ENCODE measurements at places on chromosomes 13 and 19. TPM values are rescaled to one million over a fixed set of nuclear protein-coding genes. Genes with fewer than 3 reads are reported as not detected.

DNA sequence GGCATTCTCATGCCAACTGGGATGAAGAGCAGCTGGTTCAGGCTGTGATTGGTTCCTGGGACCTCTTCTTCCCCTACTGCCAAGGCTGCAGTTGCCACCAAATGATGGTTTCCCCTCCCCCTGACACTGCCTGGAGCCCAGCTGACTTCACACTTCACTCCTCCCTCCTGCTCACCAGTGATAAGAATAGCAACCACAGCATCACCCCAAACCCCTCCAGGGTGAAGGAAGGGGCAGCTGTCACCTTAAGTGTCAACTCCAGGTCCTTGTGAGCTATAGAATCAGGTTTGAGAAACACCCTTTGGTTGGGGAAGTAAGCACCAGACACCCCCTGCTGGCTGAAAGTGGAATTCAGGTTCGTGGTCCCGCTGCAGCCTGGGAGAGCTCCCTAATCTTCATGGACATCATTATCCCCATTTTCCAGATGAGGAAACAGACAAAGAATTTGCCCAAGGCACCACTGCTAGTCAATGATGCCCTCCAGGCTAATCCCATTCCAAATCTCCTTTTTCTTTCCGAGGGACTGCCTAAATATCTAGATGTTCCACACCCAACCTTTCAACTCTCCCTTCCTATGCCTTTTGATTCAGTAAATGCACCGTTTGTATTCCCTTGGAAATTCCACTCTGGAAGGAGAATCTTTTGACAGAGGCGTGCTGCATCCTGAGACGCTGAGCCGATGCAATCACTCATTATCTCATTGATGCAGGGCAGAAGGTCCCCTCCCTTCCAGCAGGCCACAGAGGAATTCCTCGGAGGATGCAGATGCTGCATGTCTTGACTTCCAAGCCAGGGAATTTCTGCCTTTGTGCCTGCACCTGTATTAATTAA, 50.6 kb upstream of the UQCRFS1 start:
- H3K4me3 ChIP-seq = no peak overlapping the region
- H3K36me3 ChIP-seq = no peaks in the 10 kb centered on the region
- peak; percentile 22 for DNase-seq
- no peaks in the 10 kb centered on the region for H3K4me1 ChIP-seq
- no peak overlapping the region for H3K27ac ChIP-seq
- no peaks in the 10 kb centered on the region for H3K27me3 ChIP-seq

DNA sequence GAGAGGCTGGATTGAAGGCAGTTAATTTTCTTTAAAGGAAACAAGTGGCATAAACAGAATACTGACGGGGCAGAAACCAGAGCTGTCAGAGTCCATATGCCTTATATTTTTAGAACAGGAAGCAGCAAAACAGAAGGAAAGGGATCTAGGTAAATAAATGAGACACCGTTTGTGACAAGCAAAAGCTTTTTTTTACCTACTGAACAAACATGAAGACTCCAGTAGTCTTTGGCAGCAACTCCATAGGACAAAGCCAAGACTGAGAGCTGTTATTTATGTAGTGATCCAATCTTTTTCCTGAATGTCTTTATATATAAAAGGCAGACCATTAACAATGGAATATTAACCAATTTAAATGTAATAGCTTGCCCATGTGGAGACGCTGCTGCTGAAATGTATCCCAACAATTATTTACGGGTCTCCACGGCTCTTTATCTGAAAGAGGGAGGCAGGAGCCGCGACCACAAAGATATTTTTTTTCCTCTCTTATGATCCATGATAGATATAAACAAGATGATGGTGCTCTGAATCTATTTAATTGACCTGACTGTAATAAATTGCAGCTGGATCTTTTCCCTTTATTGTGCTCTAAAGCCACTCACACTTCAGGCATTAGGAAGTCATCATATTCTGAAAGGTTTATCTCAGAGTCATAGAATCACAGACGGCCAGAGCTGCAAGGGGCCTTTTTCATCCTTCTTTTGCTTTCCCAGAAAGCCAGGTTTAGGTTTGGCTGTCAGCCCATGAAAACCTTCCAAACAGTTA, 687.8 kb downstream of the EFNB2 start:
- no peaks in the 10 kb centered on the region for H3K27me3 ChIP-seq
- no peak overlapping the region for H3K4me3 ChIP-seq
- peaks cover 20% of the 10 kb centered on the region for H3K4me1 ChIP-seq
- no peaks in the 10 kb centered on the region for H3K36me3 ChIP-seq
- H3K27ac ChIP-seq = no peak overlapping the region

DNA sequence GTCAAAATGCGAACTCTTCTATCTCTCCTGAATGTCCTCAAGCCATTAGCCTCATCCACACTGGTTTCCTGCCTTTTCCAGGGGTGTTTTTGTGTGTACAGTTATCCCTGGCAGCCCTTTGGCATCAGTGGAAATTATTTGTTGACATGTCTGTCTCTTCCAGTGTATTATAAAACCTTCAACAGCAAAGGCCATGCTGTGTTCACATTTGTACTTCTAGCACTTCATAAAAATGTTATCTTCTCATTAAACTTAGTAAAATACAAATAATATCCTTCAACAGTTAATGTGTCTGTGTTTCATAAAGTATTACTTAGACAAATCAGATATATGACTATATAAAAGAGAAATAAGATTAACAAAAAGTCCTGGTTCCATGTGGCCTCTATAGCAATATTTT, 359.5 kb upstream of the ARGLU1 start:
- H3K27ac ChIP-seq = no peak overlapping the region
- no peak overlapping the region for H3K4me3 ChIP-seq
- peaks cover 8% of the 10 kb centered on the region for H3K27me3 ChIP-seq
- no peak for DNase-seq

DNA sequence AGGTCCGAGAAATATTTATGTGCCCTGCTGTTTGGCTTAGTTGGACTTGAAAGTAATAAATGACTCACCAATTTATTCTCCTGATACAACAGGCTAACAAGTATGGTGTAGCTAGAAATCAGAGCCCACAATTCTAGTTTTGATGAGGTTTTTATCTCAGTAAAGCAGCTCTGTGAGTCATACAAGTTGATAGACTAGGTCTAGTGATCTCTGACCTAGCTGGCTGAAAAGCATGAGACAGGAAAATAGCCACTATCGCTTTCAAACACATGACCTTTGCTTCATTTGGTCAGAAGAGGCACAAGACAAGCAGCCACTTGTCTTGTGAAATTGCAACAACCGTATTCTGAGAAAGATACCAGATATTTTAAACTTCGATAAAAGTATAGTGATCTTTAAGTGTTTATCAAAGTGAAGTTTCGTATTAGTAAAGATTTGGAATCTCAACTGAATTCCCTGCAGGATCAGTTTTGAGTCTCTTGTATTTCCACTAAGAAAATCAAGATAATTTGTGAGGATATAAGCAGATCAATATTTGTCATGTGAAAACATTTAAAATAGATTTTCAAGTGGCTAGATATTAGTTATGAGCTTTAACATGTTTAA, 126.7 kb downstream of the MAB21L1 start:
- no peak overlapping the region for H3K27ac ChIP-seq
- no peak for DNase-seq
- H3K4me1 ChIP-seq = no peaks in the 10 kb centered on the region
- H3K27me3 ChIP-seq = no peaks in the 10 kb centered on the region
- no peak overlapping the region for H3K4me3 ChIP-seq

Gene SLC39A3
- total RNA-seq = 37.0 TPM

DNA sequence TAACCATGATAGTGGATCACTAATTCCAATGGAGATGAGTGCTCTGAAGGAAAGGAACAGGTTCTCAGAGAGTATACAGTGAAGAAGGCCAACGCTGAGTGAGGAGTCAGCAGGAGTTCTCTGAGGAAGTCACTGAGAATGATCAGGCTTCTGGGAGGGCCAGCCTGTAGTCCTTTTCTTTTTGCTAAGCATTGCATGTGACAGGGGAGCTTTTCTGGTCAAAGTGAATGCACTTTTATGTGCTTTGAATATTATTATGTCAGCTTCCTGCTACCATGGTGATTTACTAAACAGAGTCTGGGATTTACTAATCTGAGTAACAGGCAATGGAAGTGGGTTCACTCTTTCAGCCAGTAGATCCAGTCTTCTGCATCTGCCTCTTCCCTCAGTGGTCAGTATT, 81.1 kb upstream of the SERP2 start:
- H3K27ac ChIP-seq = no peak overlapping the region
- no peaks in the 10 kb centered on the region for H3K36me3 ChIP-seq
- H3K4me1 ChIP-seq = peaks cover 5% of the 10 kb centered on the region
- no peaks in the 10 kb centered on the region for H3K27me3 ChIP-seq

Gene KLK4
- total RNA-seq = not detected

DNA sequence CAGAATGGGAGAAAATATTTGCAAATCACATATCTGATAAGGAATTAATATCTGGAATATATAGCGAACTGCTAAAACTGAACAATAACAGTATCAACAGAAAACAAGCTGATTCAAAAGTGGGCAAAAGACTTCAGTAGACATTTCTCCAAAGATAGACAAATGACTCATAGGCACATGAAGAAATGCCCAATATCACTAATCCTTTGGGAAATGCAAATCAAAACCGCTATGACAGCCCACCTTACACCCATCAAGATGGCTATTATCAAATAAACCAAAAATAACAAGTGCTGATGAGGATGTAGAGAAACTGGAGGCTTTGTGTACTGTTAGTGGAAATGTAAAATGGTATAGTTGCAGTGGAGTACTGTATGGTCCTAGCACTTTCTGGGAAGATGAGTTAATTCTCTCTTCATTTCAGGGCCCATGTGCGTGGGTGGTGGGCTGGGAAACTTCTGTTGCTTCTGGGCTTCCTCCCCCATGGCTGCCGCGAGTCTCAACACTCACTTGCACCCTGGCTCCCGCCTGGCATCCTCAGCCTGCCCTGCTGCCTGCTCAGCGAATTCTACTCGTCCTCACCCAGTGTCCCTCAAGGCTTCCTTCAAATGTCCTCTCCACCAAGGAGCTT, 12.4 kb upstream of the GJA3 start:
- H3K27me3 ChIP-seq = no peaks in the 10 kb centered on the region
- no peak overlapping the region for H3K27ac ChIP-seq
- H3K4me1 ChIP-seq = peaks cover 14% of the 10 kb centered on the region
- DNase-seq = no peak
- H3K36me3 ChIP-seq = no peaks in the 10 kb centered on the region
- H3K4me3 ChIP-seq = no peak overlapping the region

DNA sequence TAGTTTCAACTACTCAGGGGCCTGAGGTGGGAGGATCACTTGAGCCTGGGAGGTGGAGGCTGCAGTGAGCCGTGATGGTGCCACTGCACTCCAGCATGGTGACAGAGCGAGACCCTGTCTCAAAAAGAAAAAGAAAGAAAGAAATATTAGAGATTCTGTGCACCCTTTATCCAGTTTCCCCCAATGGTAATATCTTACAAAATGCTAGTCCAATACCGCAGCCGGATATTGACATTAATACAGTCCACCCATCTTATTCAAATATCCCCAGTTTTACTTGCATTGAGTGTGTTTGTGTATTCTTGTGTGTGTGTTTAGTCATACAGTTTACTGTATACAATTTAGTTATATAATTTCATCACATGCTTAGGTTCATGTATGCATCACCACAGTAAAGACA, 8.6 kb upstream of the IFNL4 start:
- peaks cover 5% of the 10 kb centered on the region for H3K27me3 ChIP-seq
- H3K36me3 ChIP-seq = no peaks in the 10 kb centered on the region
- no peak for DNase-seq
- no peak overlapping the region for H3K4me3 ChIP-seq
- no peaks in the 10 kb centered on the region for H3K4me1 ChIP-seq
- H3K27ac ChIP-seq = no peak overlapping the region

GRCh38 chr19:7606289-7606688, 10.6 kb downstream of the CAMSAP3 start:
- no peaks in the 10 kb centered on the region for H3K27me3 ChIP-seq
- DNase-seq = no peak
- H3K4me3 ChIP-seq = no peak overlapping the region
- no peak overlapping the region for H3K27ac ChIP-seq
- no peaks in the 10 kb centered on the region for H3K36me3 ChIP-seq
- H3K4me1 ChIP-seq = no peaks in the 10 kb centered on the region

DNA sequence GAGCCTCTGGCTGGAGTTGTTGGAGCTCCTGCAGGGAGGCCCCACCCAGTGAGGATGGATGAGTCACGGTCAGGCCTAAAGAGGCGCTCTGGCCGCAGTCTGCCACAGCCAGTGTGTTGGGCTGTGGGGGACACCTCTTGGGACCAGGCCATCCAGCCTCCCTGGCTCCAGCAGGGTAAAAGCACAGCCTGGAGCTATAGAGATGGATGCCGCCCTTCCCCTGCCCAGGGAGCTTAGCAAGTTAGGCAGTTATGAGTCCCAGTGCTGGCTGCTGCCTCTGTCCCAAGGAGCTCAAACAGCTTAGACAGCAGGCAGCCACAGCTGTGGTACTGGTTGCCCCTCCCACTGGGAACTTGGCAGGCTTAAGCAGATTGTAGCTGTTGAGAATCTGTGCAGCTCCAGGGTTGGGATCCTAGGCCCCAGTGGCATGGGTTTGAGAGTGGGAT, 100.9 kb downstream of the NDFIP2 start:
- no peaks in the 10 kb centered on the region for H3K27me3 ChIP-seq
- no peak overlapping the region for H3K4me3 ChIP-seq
- no peaks in the 10 kb centered on the region for H3K36me3 ChIP-seq
- no peak overlapping the region for H3K27ac ChIP-seq

GRCh38 chr13:112824429-112824828, 134.6 kb downstream of the ATP11A start:
- peaks cover 45% of the 10 kb centered on the region for H3K36me3 ChIP-seq
- no peak for DNase-seq
- no peaks in the 10 kb centered on the region for H3K4me1 ChIP-seq
- H3K27ac ChIP-seq = peak overlapping the region; percentile 8
- H3K4me3 ChIP-seq = no peak overlapping the region

Gene TBC1D4
- total RNA-seq = 26.4 TPM

DNA sequence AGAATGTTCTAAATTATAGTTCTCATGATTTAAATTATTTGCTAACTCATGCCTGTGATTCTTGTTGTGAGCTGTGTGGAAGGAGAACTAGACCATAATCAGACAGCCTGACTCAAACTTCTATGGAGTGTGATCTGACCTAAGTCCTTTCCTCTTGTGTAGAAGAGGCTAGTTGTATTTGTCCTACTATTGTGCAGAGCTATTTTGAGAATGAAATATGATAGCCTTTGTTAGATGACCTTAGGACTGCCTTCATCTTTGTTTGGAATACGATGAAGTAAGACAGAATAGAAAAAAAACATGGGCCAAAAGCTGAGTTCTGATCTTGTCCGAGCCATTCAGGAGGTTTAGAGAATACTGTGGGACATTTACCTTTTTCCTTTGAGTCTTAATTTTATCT, 119.4 kb downstream of the STOML3 start:
- no peak for DNase-seq
- H3K4me3 ChIP-seq = no peak overlapping the region
- no peak overlapping the region for H3K27ac ChIP-seq

Gene IRGC
- not detected for total RNA-seq

Gene CBLC
- 4.8 TPM for total RNA-seq

GRCh38 chr13:30607908-30608307, 9.8 kb upstream of the USPL1 start:
- H3K4me1 ChIP-seq = no peaks in the 10 kb centered on the region
- no peak for DNase-seq
- H3K36me3 ChIP-seq = no peaks in the 10 kb centered on the region
- no peaks in the 10 kb centered on the region for H3K27me3 ChIP-seq

- peaks cover 18% of the 10 kb centered on the region for H3K4me1 ChIP-seq
- DNase-seq = no peak
- no peak overlapping the region for H3K4me3 ChIP-seq
- H3K27me3 ChIP-seq = no peaks in the 10 kb centered on the region
- H3K27ac ChIP-seq = no peak overlapping the region
- no peaks in the 10 kb centered on the region for H3K36me3 ChIP-seq
Measured at GRCh38 chr19:2330255-2330631, 1.8 kb downstream of the SPPL2B start.

- H3K4me3 ChIP-seq = no peak overlapping the region
- H3K4me1 ChIP-seq = no peaks in the 10 kb centered on the region
- H3K27me3 ChIP-seq = no peaks in the 10 kb centered on the region
- no peak for DNase-seq
- H3K27ac ChIP-seq = peak overlapping the region; percentile 89
Measured at GRCh38 chr13:80469105-80469852, 128.4 kb upstream of the SPRY2 start.
